Liver (tissue), 10 donors: ENCODE measurements at places on chromosomes 2 and 18. TPM values are rescaled to one million over a fixed set of nuclear protein-coding genes. Genes with fewer than 3 reads are reported as not detected.

DNA sequence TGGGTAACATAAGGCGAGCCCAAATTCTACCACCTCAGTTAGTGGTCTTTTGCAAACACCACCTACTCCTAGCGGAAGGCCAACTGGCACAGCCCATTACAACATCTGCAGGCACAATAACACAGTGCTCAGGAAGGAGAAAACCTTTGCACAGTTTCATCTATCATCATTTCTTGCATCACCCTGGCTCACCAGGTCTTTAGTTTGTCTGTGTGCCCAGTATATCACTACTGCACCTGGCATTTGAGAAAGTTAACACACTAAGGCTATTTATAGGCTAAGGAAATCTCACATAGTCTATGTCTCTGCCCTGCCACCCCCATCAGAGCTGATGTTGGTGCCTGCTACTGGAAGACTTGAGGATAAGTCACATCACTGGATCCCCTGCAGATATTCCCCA, 484.0 kb downstream of the SATB2 start:
- H3K4me3 ChIP-seq = no peak overlapping the region
- H3K4me1 ChIP-seq = no peaks in the 10 kb centered on the region
- no peak overlapping the region for H3K27ac ChIP-seq
- H3K27me3 ChIP-seq = no peaks in the 10 kb centered on the region

DNA sequence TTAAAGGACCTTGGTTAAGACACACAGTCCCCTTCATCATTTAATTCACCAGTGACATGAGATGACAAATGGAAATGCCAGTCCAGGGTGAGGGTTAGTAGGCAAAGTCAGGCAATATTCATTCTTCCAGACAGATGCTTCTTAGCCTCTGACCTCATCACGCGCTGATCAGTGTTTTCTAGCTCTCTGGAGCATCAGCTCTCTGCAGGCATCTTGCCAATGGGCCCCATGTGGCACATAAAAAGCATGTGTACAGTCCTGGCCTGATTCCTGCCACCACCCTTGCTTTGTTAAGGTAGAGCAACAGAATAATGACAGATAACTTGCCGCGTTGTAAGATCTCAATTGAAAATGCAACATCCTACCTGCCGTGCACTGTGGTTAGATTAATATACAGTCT, 20.3 kb upstream of the NPAS2 start:
- no peaks in the 10 kb centered on the region for H3K36me3 ChIP-seq
- H3K27me3 ChIP-seq = no peaks in the 10 kb centered on the region
- H3K4me3 ChIP-seq = no peak overlapping the region
- H3K27ac ChIP-seq = no peak overlapping the region
- no peak for DNase-seq

The POLR1A gene
- 3.2 TPM for polyA plus RNA-seq

GRCh38 chr2:96534701-96535181, 1.8 kb upstream of the ARID5A start:
- peaks cover 3% of the 10 kb centered on the region for H3K4me1 ChIP-seq
- no peak overlapping the region for H3K27ac ChIP-seq
- DNase-seq = no peak
- H3K36me3 ChIP-seq = no peaks in the 10 kb centered on the region
- H3K4me3 ChIP-seq = no peak overlapping the region
- H3K27me3 ChIP-seq = no peaks in the 10 kb centered on the region
